ENCODE measurements at places on chromosomes 5 and 9.

DNA sequence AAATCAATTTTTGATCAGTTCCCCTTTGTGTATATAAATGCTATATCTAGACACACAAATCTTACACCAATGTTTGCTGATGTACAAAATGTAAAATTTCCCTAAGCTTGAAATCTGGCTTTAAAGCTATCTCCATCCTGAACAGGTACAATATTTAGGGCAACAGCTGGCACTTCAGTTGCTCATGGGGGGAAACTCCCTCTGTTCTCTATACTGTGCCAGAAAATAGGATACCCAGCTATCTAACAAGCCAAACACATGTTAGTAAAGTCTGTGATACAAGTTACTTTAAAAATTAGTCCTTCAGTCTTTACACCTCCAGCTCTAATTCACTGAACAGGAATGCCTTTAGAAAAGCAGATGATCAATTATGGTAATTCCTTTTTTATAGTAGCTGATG, 191.8 kb downstream of the SLF1 start:
- no peaks in the 10 kb centered on the region for H3K27me3 ChIP-seq
- H3K4me3 ChIP-seq: no peak overlapping the region
- H3K27ac ChIP-seq: no peak overlapping the region
- no peak for DNase-seq
- H3K36me3 ChIP-seq: no peaks in the 10 kb centered on the region

GRCh38 chr5:154590093-154590724, 112.2 kb upstream of the HAND1 start:
- no peaks in the 10 kb centered on the region for H3K4me1 ChIP-seq
- H3K36me3 ChIP-seq: no peaks in the 10 kb centered on the region

DNA sequence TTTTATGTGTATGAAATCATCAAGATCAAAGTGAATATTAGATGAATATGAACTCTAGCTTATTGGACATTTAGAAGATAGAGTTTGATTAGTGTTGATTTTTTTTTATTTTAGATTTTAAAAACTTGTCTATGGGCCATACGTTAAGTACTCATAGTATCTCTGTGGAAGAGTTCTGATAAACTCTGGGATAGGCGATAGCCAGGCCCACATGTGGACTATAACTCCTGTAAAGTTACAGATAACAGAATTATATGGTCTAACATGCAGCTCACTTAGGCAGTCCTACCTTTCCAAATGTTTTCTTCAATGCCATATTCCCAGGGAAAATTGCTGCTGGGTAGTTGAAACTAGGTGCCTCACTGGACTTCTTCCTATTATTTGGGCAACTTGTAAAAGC, 10.4 kb downstream of the SLC31A1 start:
- H3K4me1 ChIP-seq: peaks cover 6% of the 10 kb centered on the region
- H3K27me3 ChIP-seq: no peaks in the 10 kb centered on the region
- no peaks in the 10 kb centered on the region for H3K36me3 ChIP-seq
- H3K4me3 ChIP-seq: no peak overlapping the region

DNA sequence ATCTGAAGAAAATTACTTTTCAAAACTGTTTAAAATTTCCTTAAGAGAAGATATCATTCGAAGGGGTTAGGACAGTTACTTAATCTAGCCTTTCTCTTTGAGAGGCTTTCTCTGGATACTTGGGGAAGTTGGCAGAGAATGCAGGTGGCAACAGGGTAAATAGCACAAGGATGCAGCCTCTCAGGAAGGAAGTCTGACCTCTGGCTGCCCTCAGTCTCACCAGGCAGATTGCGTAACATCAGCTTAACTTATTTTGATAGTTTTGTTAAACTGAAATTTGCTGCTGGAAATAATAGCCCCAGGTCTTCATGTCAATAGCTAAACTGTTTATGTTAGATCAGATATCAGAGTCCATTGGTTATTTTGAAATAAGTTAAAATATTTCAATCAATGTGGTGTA, 20.4 kb downstream of the CCDC192 start:
- no peaks in the 10 kb centered on the region for H3K4me1 ChIP-seq
- no peak overlapping the region for H3K27ac ChIP-seq
- DNase-seq: peak; percentile 19
- no peak overlapping the region for H3K4me3 ChIP-seq
- H3K27me3 ChIP-seq: no peaks in the 10 kb centered on the region
- H3K36me3 ChIP-seq: no peaks in the 10 kb centered on the region

- H3K27me3 ChIP-seq: no peaks in the 10 kb centered on the region
- no peak overlapping the region for H3K27ac ChIP-seq
- H3K36me3 ChIP-seq: no peaks in the 10 kb centered on the region
- H3K4me3 ChIP-seq: no peak overlapping the region
- no peaks in the 10 kb centered on the region for H3K4me1 ChIP-seq
- DNase-seq: no peak
Observed at GRCh38 chr5:85488295-85488694, 1103.6 kb upstream of the EDIL3 start.

DNA sequence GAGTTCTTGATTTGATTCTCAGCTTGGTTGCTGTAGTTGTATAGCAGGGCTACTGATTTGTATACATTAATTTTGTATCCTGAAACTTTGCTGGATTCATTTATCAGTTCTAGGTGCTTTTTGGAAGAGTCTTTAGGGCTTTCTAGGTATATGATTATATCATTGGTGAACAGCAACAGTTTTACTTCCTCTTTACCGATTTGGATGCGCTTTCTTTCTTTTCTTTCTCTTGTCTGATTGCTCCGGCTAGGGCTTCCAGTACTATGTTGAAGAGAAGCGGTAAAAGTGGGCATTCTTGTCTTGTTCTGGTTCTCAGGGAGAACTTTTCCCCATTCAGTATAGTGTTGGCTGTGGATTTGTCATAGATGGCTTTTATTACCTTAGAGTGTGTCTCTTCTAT, 158.9 kb downstream of the SAXO1 start:
- no peak for DNase-seq
- no peak overlapping the region for H3K4me3 ChIP-seq
- no peaks in the 10 kb centered on the region for H3K4me1 ChIP-seq

DNA sequence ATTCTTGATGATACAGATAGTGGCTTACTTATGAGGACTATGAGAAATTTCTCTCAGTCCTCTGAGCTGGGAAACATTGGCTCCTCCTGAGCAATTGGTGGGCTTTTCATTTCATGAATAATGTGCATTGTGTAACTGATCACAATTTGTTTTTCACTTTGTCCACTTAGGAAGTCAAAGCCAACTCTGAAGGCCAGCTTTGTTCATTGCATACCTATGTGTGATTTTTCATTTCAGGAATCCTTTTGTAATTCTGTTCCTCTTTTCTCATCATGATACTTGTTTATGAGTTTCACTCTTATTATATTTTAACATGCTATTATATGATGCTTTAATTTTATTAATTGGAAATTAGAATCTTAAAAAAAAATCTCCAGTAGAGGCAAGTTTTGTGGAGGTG, 483.0 kb downstream of the EBF1 start:
- no peaks in the 10 kb centered on the region for H3K4me1 ChIP-seq
- H3K4me3 ChIP-seq: no peak overlapping the region
- no peak for DNase-seq
- H3K27ac ChIP-seq: no peak overlapping the region

- no peak overlapping the region for H3K27ac ChIP-seq
- no peak for DNase-seq
- H3K36me3 ChIP-seq: no peaks in the 10 kb centered on the region
Observed at GRCh38 chr5:142881784-142882126, 111.6 kb downstream of the ARHGAP26 start.

- H3K27me3 ChIP-seq: no peaks in the 10 kb centered on the region
- H3K36me3 ChIP-seq: no peaks in the 10 kb centered on the region
- H3K27ac ChIP-seq: no peak overlapping the region
- DNase-seq: no peak
Observed at GRCh38 chr5:168788786-168789185, 209.6 kb upstream of the PANK3 start.

- DNase-seq: no peak
- peaks cover 15% of the 10 kb centered on the region for H3K27me3 ChIP-seq
- no peaks in the 10 kb centered on the region for H3K36me3 ChIP-seq
- no peak overlapping the region for H3K27ac ChIP-seq
- no peak overlapping the region for H3K4me3 ChIP-seq
Observed at GRCh38 chr5:51389577-51390463, 6.6 kb downstream of the ISL1 start.

DNA sequence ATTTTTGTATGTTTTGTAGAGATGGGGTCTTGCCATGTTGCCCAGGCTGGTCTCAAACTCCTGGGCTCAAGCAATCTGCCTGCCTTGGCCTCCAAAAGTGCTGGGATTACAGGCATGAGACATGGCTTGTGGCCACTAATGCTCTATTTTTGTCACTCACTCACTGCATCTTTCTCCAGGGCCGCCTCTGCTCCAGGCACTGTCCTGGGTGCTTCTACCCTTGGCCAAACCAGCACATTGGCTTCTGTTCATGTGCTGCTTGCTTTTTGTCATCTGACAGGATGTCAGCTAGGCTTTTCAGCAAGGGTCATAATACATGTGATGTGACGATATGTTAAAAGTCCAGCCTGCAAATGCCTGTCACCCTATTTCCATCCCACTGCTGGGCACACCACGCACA, 3.2 kb downstream of the ODF2 start:
- peaks cover 9% of the 10 kb centered on the region for H3K4me1 ChIP-seq
- H3K27ac ChIP-seq: no peak overlapping the region
- H3K36me3 ChIP-seq: peaks cover 6% of the 10 kb centered on the region
- no peak for DNase-seq
- no peak overlapping the region for H3K4me3 ChIP-seq

GRCh38 chr9:130356033-130356432, 88.7 kb upstream of the ASS1 start:
- no peak overlapping the region for H3K27ac ChIP-seq
- H3K36me3 ChIP-seq: no peaks in the 10 kb centered on the region
- no peaks in the 10 kb centered on the region for H3K4me1 ChIP-seq
- H3K4me3 ChIP-seq: no peak overlapping the region

DNA sequence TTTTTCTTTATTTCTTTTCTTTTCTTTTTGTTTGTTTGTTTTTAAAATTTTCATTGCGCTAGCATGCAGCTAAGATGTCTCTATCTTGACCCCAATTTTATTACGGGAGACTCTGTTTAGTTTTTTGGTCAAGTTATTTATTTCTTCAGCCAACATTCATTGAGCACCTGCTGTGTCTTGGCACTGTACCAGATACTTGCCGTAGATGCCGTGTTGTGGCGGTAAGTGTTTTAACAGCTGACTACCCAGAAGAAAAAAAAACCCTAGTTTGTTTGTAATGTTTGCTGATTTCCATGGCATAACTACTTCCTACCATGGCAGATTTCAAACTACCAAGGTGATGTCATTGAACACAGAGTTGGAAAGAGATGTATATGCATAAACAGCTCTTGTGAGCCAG, 65.0 kb downstream of the UGCG start:
- H3K27ac ChIP-seq: peak overlapping the region; percentile 94
- H3K36me3 ChIP-seq: no peaks in the 10 kb centered on the region
- peaks cover 30% of the 10 kb centered on the region for H3K4me1 ChIP-seq
- DNase-seq: peak; percentile 56
- no peaks in the 10 kb centered on the region for H3K27me3 ChIP-seq

GRCh38 chr9:21141427-21141882, at the start of gene IFNW1:
Gene IFNW1, minus strand, starts transcription at chr9:21141832. Its CDS starts 262 bp downstream, at chr9:21141570.
- no peaks in the 10 kb centered on the region for H3K36me3 ChIP-seq
- H3K4me1 ChIP-seq: no peaks in the 10 kb centered on the region
- H3K27ac ChIP-seq: no peak within 1 kb of the TSS
- H3K4me3 ChIP-seq: no peak within 1 kb of the TSS
- no peaks in the 10 kb centered on the region for H3K27me3 ChIP-seq
- no peak for DNase-seq

GRCh38 chr9:36325081-36325828, 67.0 kb upstream of the GNE start:
- no peaks in the 10 kb centered on the region for H3K4me1 ChIP-seq
- no peak overlapping the region for H3K4me3 ChIP-seq
- DNase-seq: no peak
- H3K36me3 ChIP-seq: no peaks in the 10 kb centered on the region
- H3K27me3 ChIP-seq: no peaks in the 10 kb centered on the region
- no peak overlapping the region for H3K27ac ChIP-seq

DNA sequence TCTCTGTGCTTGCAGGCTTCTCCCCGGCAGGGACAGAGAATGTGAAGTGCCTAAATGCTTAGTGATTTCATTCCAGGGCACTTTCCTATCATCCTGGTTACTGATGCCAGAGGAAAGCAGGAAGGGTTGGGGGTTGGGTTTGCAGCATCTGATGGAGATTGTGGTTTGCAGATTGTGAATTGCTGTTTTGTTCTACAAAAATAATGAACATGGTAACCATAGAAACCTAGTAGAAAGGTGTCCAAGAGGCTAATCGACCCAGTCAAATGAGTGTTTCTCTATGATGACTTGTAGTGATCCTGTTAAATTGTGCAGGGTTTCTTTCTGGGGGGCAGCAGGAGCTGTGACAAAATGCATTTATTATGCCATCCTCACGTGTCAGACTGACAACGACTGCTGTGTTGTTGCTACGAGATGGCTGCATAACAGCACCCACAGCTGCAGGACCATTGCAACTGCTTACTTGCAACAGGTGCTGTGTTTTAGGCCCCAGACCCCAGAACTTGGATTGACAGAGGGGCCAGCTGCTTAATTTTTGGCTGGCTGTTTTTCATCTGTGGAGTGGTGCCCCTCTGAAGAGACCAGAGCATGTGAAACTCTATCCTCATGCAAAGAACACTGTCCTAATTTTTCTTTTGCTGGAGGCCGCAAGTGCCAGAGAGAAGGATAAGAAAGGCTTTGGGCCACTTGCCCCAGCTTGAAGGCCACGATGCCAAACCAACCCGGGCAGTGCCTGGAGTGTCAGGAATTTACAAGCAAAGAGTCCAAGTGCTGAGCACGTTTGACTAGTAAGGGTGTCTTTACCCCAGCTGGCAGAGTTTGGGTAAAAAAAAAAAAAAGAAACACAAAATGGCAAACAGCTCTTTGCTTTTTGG, 397.8 kb downstream of the GADD45G start:
- H3K4me3 ChIP-seq: no peak overlapping the region
- H3K36me3 ChIP-seq: no peaks in the 10 kb centered on the region
- peaks cover 10% of the 10 kb centered on the region for H3K4me1 ChIP-seq
- peak; percentile 63 for DNase-seq
- H3K27me3 ChIP-seq: no peaks in the 10 kb centered on the region
- H3K27ac ChIP-seq: no peak overlapping the region

DNA sequence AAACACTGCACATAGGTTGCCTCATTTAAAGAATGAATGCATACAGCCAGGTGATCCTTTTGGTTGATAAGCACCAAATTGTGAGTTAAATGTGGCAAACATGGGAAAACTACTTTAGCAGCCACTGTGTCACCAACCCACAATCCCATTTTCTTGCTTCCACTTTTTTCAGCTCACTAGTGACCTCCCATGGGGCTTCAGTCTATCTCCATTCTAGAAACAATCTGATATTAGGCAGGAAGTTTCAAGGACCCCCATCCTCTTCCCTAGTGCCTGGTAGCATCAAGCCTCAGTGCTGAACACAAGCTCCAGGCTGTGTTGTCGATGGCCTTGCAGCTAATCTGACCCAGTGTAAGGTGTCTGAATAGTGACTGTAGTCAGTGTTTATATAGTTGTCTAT, 66.2 kb downstream of the PLPPR1 start:
- H3K4me1 ChIP-seq: no peaks in the 10 kb centered on the region
- no peaks in the 10 kb centered on the region for H3K36me3 ChIP-seq
- no peak overlapping the region for H3K27ac ChIP-seq
- H3K27me3 ChIP-seq: no peaks in the 10 kb centered on the region
- DNase-seq: no peak
